ENCODE measurements at places on chromosomes 16 and 17. TPM values are rescaled to one million over a fixed set of nuclear protein-coding genes. Genes with fewer than 3 reads are reported as not detected.
A peak's percentile ranks its signal among the peaks of the same experiment; 100 is the strongest.

DNA sequence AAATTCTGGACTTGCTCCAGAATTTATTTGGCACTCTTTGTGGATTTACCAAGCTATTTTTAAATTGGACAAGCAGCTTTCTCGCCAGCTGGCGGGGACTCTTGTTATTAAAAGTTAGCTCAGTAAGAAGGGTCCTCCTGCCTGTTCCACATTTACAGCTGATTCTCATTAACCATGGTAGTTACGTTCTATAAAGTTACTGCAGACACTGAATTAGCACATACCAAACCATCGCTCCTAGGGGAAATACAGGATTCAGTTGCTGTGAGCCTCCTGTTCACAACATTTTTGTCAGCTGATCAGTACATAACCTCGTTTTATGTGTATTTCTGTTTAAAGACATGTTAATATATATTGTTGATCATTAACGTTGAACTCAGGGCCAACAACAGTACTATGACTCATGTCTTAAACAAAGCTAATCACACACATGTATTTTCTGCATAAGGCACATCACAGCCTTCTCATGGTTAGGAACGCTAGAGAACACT lies 4.2 kb downstream of the LDAF1 start:
- DNase-seq, result no peak

- DNase-seq, result no peak
These were observed 8.2 kb upstream of the C16orf74 start for GRCh38 chr16:85759136-85759535.

- DNase-seq, result no peak
These were observed 1.2 kb downstream of the USP43 start for GRCh38 chr17:9646546-9646885.

Gene KRTAP9-2
- not detected for total RNA-seq

DNA sequence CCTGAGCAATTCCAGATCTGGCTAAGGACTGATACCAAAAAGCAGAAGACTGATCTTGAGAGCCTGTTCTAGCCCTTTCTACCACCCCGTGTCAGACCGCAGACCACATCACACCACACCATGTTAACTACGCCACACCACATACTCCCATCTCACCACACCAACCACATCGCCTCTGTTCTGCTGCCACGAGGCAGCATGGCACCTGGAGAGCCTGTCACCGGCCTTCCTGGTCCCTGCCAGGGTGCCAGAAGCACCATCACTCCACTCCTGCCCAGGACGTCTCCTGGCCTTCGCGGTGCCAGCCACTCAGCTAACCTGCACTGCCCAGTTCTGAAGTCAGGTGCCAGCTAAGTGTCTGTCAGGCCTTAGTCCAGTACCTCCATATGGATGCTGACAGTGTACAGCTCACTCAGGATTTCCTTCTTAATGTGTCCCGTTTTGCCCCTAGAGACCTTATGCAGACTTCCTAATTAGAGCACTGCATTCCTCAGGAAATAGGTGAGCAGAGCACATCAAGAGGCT lies 37.2 kb upstream of the BCAR1 start:
- no peak for DNase-seq

GRCh38 chr16:53629607-53630312 lies 73.9 kb downstream of the RPGRIP1L start:
- DNase-seq, result no peak

DNA sequence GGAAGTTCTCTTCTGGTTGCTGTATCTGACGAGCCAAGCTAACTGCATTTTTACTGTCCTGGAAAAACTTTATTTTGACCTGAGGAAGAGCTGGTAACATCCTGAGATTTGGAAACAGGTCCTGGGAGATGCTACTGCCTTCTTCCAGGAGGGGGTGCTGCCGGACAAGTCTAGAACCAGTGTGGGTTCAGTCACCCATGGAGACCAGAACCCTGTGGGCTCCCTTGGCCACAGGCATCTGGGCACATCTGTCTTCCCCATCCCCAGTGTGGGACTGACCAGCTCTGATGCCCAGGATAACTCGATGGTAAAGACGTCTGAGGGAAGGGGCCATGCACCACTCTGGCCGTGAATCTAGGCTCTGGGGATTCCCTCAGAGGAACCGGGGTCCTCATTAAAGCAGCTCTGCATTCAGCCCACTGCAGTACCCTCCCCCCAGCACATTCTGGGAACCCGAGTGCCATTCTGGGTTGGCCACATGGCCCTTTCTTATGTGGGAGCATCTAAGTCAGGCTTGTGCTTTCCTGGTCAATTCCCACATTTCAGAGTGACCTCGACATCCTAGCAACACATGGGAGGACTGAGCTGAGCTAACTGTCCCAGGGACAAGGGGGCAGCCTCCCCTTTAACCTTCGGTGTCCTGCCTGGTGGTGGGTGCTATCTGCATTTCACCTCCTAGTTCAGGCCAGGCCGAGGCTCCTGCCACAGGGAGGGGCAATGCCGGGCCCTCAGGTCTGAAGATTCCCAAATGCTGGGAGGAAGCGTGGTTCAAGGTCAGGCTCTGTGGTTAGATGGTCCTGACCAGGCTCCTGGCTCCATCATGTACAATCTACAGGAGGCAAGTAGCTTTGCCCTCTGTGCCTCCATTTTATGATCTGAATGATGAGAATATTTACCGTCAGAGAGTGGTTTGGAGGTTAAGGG lies 6.4 kb downstream of the C16orf86 start:
- peak; percentile 77 for DNase-seq

GRCh38 chr17:43983515-43984411 lies 20.7 kb upstream of the NAGS start:
- DNase-seq, result no peak

Gene SLC38A8
- 11.8 TPM for total RNA-seq

DNA sequence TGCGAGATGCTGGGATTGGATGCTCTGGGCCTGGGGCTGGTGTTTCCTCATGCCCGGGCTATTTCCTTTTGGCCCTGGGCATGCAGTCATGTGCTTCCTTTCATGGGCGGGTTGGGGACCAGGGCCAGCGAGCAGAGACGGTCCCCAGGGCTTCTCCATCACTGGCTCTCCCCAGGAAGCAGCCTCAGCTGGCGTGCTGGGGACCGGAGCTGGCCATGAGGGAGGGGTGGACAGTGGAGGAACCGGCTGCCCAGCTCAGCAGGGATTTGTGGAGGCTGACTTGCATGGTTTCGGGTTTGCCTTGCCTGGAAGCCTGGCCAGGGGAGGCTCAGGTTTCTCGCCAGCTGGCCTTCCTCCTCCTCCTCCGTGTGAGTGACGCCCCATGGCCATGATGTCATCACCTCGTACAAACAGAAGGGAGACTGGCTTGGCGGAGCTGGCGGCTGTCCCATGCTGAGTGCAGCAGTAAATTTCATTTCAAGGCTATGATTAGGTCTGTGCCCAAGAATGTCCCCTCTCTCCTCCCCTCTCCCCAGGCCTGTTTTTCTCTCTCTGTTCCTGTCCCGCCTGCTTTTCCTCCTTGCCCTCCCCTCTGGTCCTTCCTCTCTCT lies 8.9 kb upstream of the TIMP2 start:
- DNase-seq, result peak; percentile 80

- no peak for DNase-seq
These were observed 9.8 kb downstream of the SLC4A1 start for GRCh38 chr17:44257815-44258760.

Gene CCT6B
- total RNA-seq, result 3.3 TPM

DNA sequence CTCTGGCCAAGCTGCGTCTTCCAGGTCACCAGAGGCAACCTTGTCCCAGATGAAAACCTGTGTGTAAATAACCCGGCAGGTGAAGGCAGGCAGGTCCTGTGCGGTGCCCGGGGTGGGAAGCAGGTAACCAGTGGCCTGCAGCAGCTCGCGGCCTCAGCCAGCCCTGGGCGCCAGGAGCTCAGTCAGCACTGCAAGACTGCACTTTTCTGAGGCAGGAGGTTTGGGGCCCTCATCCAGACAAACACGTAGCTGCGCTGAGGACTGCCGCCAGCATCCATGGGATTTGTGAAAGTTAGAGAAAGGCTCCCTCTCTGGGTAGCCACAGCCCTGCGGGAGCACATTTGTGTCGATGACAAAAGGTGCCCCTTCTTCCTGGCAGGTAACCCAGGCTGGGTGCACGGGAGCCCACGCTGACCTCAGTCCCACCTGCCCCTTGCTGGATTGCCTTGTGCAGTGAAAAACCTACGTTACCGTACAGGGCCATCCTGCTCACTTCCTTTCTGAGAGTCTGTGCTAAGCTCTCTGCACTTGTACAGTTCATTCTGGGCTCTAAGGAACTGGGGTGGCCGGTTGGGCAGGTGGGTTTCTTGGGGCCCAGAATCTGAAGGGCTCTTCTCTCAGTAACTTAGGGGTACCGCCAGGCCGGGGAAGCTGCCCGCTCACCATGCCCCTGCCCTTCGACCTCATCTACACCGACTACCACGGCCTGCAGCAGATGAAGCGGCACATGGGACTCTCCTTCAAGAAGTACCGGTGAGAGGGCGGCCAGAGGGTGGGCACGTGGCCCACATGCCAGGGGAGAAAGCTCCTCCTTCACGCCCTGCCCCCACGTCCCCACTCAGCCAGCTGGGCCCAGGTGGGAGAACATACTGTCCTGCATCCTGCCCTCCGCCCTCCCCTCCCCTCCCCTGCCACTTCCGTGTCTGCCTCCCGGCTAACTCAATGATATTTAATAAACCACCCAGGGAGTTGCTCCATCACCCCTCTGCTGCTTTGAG lies 56.4 kb downstream of the MGAT5B start:
- no peak for DNase-seq

All from dorsolateral prefrontal cortex (tissue), 122 donors.